Cerebellar cortex (tissue), 1 donor: ENCODE measurements at places on chromosomes 4 and X.

GRCh38 chr4:154982187-154983047 lies 201.3 kb downstream of the RBM46 start:
- peak; percentile 55 for DNase-seq

- no peak for DNase-seq
Observed at GRCh38 chrX:10457092-10457491, 163.3 kb downstream of the MID1 start.

DNA sequence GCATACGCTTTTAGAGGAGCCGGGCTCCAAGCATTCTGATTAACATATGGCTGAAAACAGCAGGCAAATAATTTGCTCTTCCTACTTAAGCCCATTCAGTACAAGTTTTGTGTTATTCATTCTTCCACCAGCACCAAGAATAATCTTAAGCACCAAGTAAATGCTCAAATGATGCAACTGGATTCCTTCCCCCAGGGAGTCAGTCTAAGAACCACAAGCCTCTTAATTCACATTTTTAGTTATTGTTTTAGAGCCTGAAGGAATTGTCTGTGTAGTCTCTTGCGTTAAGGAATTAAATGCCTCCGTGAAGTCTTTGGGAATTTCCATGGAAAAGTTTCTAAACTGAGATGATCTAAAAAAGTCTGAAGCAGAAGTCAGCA lies 61.5 kb upstream of the MAGEB2 start:
- DNase-seq, result no peak

DNA sequence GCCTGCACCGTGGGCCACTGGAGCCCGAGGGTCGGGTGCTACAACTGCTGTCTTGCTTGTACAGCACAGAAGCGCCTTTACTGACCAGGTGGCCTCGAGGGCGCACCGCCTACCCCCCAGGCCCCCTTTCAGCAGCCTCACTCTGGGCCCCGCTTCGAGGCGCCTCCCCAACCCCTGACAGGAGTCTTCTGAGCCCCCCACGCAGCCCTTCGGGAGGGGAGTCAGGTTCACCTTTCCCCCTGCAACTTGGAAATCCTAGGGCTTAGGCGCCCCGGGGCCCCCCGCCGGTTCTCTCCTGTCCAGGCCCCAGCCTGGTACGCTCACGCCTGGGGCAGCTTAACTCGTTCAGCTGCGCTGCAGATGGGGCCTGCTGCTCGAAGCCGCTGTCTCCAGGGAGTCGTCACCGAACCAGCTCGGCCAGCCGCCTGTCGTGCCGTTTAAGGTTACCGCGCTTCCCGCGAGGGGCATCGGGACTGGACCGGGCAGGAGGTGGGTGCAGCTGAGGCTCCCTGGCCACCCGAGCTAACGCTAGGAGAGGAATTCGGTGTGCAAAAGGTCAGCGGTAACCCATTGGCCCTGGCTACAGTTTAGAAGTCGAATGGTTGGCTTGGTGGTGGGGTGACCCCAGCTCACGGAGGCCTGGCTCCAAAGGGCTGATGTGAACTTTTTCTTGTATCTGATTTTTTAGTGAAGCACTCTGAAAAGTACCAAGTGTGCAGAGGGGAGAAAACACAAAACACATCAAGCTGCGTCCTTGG lies 58.9 kb upstream of the BCOR start:
- DNase-seq, result no peak

GRCh38 chrX:16868920-16869319 lies 1.2 kb downstream of the RBBP7 start:
- DNase-seq, result no peak

DNA sequence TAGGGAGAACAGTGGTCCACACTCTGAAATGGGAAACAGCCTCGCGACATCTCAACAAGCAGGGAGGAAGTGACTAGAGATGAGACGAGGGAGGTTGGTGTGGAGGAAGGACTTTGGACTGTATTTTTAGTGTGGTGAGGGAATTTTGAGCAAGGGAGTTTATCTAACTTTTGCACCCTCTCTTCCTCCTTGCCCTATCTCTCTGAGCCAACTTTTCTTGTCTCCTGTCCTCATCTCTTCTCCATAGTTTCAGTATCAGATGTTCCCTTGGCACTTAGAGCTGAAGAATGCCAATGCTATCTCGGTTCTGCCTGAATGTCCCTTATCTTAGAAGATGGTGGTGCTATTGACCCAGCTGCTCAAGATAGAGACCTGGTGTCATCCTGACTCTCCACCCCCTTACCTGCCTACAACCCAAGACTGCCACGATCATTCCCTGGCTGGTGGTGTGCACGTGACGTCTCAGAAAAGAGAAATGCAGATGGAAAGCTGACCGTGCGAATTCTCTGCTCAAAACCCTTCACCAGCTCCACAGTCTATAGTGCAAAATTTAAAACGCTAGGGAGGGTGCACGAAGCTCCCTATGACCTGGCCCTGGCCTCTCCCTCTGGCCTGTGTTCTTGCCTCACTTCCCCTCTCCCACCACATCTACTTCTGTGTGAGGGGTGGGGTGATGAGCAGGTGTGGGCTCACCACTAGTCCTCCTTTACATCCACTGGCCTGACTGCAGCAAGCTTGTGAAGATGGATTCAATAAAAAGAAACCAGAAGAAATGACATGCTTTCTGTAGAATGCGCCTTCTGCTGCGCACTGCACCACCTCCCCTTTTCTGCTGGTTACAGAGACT lies 20.9 kb downstream of the MPP1 start:
- no peak for DNase-seq

DNA sequence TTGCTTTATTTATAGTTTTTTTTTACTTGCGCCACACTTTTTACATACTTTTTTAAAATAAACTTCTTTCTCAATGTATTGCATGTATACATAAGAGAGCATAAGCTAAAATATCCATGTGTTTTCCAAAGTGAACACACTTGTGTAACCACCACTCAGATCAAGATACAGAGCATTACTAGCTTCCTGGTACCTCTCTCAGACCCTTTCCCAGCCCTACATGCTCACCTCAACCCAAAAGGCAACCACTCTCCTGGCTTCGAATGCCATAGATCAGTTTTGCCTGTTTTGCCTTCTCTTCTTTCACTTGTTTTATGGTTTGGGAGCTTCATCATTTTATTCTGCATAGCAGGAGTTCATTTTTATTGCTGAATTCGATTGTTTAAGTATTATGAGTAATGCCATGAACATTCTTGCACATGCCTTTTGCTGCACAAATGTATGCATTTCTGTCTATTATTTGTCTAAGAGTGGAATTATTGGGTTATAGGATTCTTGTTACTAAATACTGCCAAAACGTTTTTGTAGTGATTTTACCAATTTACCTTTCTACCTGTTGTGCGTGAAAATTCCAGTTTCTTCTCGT lies 45.9 kb upstream of the NUDT6 start:
- DNase-seq, result no peak
